ENCODE measurements at places on chromosomes 13 and 19.

- DNase-seq: no peak
Measured at GRCh38 chr13:93226623-93227279, at the start of gene GPC6. Gene GPC6 (plus strand): TSS chr13:93226807.

DNA sequence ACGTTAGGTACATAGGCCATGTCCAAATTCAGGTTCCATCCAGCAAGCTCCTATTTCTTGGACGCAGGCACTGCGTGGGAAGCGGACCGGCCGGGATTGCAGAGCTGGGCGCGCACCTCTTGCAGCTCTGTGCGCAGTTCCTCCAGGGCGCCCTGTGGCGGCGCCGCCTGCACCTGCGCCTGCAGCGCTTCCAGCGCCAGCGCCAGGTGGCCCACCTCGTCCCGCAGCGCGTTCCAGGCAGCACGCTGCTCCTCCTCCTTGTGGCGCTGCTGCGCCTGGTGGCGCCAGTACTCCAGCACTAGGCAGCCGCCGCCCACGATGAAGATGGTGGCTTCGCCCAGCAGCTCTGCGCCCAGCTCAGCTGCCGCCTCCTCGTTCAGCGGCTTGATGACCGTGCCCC lies 31.1 kb downstream of the OPA3 start:
- no peak for DNase-seq

DNA sequence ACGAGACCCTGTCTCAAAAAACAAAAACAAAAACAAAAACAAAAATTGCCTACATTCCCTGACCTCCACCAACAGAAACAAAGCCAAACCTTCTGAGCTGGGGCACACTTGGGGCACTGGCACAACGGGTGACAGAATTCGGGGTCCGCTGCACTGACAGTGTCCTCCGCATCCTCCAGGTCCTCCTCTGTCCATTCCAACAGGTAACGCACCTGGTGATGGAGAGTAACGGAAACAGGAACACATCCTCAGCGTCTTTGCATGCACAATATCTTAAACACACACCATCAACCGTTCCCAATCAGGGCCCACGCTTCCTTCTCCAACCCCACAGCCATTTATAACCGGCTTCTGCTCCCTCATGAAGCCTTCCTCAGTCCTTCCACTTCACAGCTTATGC lies 34.6 kb downstream of the PDCD5 start:
- no peak for DNase-seq

DNA sequence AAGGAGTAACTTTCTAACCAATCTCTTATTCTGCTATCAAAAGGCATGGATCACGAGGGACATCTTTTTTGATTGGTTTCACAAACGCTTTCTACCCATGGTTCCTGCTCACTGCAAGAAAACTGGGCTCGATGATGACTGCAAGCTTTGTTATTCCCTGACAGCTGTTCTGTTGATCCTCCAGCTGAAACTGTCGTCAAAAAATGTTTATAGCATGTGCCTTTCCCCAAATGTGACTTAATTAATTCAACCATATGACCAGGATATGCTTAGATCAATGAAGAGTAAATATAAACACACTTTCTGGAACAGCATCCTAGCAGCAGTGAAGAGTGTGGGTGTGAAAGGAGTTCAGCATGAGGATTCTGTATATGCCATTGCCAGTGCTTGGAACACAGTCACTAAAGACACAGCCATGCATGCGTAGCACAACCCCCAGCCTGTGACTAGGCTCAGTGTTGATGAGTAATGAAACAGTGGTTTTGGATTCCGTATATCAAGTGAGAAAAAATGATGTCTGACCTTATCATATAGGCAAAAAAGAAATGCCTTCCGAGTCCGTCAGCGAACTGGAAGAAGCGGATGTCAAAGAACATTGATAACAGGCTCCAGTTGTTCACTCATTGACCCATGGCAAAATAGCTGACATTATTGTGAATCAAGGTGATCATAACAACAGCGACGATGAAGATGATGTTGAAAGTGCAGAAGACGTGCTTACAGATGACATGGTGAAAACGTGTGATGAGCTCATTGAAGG lies 347.4 kb downstream of the FGF9 start:
- no peak for DNase-seq

DNA sequence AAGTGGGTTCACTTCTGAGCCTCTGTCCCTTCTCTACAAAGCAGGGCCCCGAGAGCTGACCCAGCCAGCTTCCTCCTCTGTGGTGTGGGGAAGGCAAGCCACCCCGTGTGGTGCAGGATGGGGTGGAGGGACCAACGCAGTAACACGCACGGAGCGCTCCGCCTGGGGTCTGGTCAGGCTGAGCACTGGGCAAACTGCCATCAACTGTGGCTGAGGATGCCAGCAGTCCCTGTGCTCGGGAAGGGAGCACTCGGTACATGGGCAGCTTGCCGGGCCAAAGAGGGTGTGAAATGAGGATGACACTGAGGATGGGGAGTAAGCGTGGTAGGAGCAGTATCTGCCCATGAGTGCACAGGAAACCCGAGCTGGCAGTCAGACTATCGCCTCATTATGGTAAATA lies 7.6 kb upstream of the GMIP start:
- no peak for DNase-seq

DNA sequence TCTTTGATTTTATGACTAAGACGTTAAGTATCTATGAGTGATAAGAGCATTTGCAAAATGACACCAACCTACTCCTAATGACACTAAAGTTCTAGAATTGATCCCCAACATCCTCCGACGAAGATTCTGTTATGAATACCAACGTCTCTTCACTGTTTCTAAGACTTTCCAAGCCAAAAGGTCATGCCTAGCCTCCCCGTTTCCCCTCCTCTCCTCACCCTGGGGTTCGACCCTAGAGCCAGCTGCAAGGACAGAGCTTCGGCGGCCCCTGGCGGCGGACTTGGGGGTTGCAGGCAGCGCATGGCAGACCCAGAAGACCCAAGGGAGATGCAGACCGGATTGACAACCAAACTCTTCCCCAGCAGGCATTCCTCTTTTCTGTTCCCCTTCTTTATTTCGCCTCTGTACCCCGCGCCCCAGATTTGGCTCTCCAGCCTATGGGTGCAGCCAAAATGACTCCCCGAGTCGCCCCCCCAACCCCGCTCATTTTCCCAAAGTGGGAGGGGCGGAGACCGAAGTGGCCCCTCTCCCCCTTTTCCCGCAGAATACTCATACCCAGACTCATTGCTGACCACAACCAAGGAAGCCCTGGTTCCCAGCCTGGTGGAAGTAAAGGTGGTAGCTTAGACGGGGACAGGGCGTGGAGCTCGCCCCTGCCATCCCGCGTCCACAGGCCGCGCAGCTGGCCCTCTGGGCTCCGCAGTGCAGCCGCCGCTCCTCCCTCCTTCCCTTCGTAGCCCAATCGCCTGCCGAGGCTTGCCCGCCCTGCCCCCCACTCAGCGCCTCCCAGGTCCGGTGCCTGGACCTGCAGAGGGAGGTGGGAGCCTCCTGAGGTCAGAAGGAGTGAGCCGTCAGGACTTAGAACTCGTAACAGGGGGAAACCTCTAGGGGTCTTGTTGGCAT lies 4.1 kb upstream of the EML2 start:
- DNase-seq: peak; percentile 96

DNA sequence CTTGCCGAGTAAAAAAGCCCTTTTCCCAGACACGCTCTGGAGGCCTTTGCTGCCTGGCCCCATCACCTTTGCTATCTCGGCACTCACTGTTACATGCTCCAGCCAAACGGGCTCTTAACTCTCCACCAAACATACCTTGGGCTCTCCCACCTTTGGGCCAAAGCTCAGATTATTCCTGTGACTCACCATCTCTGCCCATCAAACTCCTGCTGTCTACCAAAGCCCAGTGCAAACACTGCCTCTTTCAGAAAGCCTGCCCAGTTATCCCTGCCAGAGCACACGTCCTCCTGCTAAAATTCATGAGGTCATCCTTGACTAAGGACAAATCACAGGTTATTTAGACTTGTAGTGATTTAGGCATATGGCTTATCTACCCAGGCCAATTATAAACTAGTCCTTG lies 48.1 kb upstream of the SERPINE3 start:
- DNase-seq: no peak

GRCh38 chr19:41892173-41892902 lies 9.4 kb downstream of the ARHGEF1 start:
- no peak for DNase-seq

GRCh38 chr19:13689085-13689484 lies 75.2 kb upstream of the MRI1 start:
- DNase-seq: no peak

DNA sequence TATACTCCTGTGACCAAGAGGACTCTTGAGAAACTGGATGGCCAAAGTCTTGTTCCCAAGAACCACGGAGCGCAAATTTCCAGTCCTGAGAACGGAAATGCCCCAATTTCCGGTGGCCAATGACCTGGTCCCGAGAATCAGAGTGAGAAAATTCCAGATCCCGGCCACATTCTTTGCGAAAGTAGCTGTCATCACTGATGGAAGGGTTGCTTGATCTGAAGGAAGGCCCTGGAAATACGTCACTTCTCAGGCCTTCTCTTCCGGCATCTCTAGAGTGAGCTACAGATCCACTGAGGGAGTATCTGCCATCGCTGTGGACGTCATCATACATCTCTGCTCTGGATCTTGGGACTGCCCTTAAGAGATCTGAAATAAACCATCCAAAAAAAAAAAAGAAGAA lies 7.5 kb downstream of the SUGP2 start:
- DNase-seq: no peak

DNA sequence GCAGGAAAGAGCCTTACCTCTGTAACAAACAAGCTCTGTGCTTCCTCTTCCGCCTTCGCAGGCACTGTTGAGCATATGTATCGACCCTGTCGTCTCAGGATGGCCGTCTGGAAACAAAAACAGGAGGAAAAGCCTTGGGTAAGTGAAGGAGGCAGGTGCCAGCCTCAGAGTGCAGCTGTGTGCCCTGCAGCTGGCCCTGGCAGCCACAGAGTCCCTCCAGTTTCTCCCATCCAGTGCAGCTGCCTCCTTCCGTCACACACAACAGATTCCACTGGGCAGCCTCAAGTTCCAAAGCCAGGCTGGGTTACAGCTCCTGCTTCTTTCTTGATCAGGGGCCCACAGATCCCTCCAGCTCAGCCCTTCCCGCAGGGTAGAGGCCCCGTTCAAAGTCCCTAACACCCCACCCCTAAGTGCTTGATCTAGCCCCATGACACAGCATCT lies 47.7 kb downstream of the DOCK9 start:
- DNase-seq: no peak

GRCh38 chr13:101298517-101298916 lies 117.8 kb downstream of the NALCN start:
- no peak for DNase-seq

GRCh38 chr19:8965887-8966286 lies 44.3 kb downstream of the MUC16 start:
- DNase-seq: no peak

GRCh38 chr19:38695317-38695683 lies 47.9 kb downstream of the ACTN4 start:
- DNase-seq: no peak

- no peak for DNase-seq
Measured at GRCh38 chr13:85833921-85834320, 34.7 kb upstream of the SLITRK6 start.

DNA sequence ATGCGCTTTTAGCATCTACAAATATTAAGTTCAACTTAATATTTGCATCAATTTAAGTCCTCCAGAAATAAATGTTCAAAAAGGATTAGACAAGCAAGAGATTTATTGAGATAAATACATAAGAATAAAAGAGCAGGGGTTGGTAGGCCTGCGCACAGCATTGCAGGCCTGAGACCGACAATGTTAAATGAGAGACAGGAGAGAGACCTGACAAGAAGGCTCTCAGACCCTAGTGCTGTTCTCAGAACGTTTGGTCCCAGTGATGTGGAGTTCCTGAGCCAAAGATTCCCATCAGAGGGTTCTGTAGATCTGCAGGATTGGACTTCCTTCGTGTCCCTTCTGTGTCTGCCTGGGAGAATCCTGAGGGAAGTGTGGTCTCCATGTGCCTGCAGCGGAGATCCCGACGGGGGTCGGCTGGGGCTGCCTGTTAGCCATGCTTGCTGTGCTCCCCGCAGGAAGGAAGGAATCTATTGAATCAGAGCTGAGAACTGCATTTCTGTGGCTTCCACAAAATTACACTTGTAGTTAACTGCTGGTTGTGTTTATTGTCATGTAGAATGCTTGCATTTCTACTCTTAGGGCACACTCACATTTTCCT lies 369.9 kb upstream of the SLC10A2 start:
- DNase-seq: no peak

DNA sequence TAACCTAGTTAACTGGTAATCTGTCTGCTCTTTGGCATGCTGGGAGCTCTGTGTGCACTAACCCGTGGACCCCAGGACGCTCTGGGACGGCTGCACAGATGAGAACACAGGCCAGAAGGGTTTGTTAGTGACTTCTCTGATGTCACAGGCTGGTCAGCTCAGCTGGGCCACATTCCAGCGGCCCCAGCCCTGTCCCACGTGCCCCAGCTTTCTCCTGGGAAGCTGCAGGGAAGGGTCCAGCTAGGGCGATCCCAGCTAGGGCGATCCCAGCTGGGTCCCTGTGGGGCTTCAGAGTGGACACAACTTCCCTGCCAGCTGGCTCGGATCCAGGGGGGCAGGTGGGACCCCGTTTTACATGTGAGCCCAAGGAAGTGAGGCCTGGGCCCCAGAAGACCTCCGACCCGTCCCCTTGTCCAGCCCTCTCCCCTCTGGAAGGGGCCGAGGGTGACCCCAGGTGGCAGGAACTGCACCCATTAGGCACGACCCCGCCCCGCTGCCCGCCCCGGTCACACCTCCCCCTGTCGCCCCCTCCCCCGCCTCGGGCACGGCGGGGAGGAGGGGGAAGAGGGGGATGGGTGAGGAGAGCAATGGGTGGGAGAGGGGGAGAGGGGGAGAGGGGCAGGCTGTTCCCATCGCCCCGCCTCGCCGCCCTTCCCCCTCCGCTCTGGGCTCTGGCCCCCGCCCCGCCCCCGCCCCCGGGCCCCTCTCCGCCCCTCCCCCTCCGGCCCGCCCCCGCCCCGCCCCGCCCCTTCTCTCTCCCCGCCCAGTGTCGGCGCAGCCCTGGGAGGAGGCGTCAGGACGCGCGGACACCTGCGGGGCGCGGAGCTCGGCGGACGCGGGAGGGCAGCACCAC lies 75.2 kb upstream of the MCF2L start:
- DNase-seq: peak; percentile 11

- DNase-seq: no peak
Measured at GRCh38 chr13:50518131-50518530, 325.4 kb downstream of the DLEU7 start.

- peak; percentile 70 for DNase-seq
Measured at GRCh38 chr19:49113762-49114629, at the start of gene LIN7B. Gene LIN7B (plus strand): TSS chr19:49114370. CDS start chr19:49114405, 35 bp downstream.

DNA sequence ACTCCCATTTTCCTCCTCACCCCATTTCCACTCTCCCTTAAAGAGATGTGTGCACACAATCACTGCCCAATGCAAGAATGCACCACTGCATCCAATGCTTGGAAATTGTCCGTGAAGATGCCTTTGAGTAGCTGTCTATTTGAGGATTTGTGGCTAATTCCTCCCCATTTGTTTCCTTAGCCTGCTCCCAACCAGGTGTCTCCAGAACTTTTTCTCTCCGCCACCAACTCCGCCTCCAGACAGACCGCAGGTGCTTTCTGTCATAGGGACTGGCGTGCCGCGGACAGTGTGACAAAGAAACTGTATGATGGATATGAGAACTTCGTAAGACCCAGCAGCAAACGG lies 461 bp upstream of the TM9SF2 start:
- no peak for DNase-seq

DNA sequence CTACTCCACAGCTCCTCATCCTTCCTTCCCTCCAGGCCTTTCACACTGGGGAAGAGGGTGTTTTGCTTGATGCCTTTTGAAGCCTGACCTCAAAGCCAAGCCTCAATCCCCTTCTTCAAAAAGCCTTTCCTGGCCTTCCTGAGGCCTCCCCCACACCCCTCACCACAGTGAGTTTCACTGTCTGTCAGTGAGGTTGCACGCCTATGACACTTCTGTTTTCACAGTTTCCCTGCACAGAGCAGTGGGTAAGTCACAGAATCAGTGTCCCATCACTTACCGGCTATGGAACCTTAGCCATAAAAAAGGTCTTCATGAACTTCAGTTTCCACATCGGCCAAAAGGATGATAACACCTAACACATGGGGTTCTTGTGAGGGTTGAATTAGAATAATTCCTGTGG lies 371.4 kb downstream of the UQCRFS1 start:
- no peak for DNase-seq

All from stimulated activated CD4-positive, alpha-beta T cell treated with anti-CD3 and anti-CD28 coated beads, Interleukin-12 subunit alpha, Interleukin-12 subunit beta, amount 100 ng/mL, for 4 hours (primary cell).